ENCODE measurements at places on chromosomes 6 and 20. TPM values are rescaled to one million over a fixed set of nuclear protein-coding genes. Genes with fewer than 3 reads are reported as not detected.
A peak's percentile ranks its signal among the peaks of the same experiment; 100 is the strongest.

GRCh38 chr20:4721719-4722118 lies at the start of gene PRND:
PRND (plus strand) TSS chr20:4721909; CDS start chr20:4724552, 2,643 bp downstream.
- DNase-seq: no peak

GRCh38 chr20:33674294-33675135 lies at the start of gene NECAB3:
NECAB3 (minus strand) TSS chr20:33674428; CDS start chr20:33674352, 76 bp downstream.
- no peak for DNase-seq

- no peak for DNase-seq
Measured at GRCh38 chr6:33826537-33826936, 22.7 kb upstream of the MLN start.

DNA sequence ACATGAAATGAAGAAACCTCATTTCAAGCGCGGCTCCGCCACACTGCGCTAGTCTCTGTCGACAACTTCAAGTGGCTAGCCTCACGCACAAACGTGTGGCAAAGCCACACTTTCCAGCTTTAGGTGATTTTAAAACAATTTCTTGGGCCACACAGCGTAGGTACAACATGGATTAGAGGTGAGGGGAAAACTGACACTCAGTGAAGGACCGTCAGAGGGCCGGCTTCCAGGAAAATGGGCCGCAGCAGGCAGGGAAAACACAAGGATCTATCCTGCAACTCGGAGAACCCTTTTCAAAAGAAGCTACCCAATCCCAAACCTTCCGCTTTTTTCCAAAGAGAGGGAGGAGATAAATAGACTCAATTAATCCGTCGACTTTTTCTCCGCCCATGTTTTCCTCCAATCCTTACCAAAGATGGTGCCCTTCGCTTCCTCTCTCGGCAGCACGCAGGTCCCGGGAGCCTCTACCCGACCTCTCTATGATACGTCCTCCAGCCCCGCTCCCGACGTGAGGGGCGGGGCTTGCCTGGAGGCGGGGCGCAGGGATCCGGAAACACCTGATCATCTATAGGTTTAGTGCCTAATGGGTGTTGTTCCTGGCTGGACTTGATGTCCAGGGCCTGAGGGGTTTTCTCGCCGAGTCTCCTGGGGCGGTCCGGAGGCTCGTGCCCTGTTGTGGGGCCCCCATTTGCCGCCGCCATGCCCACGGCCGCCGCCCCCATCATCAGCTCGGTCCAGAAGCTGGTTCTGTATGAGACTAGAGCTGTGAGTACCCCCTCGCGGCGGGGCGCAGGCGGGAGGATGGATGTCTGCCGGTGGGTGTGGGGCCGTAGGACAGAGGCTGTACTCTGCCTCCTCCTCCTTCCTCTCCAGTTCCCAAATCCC lies at the start of the genes AK9 and FIG4:
Gene AK9 (minus strand): TSS at position 466 of the 885 bp plus-strand sequence. CDS start 15,457 bp downstream, outside the sequence.
Gene FIG4 (plus strand): TSS at position 560 of the 885 bp plus-strand sequence. CDS start 140 bp downstream, at position 700.
- peak; percentile 81 for DNase-seq

GRCh38 chr6:33909737-33910136 lies 105.9 kb upstream of the MLN start:
- DNase-seq: no peak

- DNase-seq: peak; percentile 32
Measured at GRCh38 chr6:111758608-111759329, 114.5 kb downstream of the FYN start.

GRCh38 chr6:24822696-24823095 lies 24.0 kb upstream of the ARMH2 start:
- no peak for DNase-seq

The ADGRF5 gene
- total RNA-seq: not detected

The KCNK16 gene
- not detected for total RNA-seq

The DXO gene
- total RNA-seq: 53.2 TPM
